Activated naive CD4-positive, alpha-beta T cell treated with Interleukin-2 at 50 U/mL for 16 hours (primary cell): ENCODE measurements at places on chromosomes 12 and 14.

GRCh38 chr14:68346556-68347343, 446.1 kb downstream of the ZFP36L1 start:
- no peak for DNase-seq

- no peak for DNase-seq
Measured at GRCh38 chr12:120453977-120454376, 7.7 kb downstream of the GATC start.

GRCh38 chr12:13125996-13126395, 22.5 kb upstream of the GSG1 start:
- DNase-seq, result no peak

DNA sequence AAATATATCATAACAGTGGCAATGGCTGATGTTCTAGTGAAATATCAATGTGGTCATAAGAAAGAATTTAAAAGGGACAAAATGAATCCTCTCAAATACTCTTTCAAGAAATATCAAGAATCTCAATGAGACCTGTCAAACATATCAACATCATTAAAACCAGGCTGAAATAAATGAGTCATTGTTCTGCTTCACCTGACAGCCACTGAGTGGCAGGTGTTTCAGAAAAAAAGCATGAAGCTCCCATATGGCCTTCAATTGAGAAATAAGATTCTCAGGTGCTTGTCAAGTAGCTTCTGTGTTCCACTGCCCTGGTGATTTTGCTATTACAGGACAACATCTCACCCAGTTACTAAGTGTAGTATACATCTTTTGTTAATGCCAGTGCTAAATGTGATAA, 21.5 kb downstream of the ANAPC5 start:
- no peak for DNase-seq

DNA sequence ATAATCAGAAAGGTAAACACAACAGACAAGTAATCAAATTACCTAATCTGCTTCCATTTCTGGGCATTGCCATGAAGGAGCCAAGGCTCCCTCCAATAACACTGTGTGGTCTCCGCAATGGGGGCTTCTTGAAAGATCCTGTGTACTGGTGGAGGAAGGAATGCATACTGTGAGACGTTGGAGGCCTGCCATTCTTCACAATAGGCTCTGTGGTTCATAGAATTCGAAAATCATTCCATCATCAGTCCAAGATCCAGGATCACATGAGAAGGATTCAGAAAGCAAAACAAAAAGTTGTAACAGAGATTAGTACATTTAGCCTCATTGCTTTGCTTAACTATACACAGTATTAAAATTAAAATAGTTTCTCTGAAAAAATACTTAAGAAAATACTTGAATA, 76.3 kb downstream of the CDK17 start:
- no peak for DNase-seq

GRCh38 chr14:26959972-26960660, 362.3 kb upstream of the NOVA1 start:
- no peak for DNase-seq

- no peak for DNase-seq
Measured at GRCh38 chr12:30753233-30753632, 1.5 kb downstream of the CAPRIN2 start.

DNA sequence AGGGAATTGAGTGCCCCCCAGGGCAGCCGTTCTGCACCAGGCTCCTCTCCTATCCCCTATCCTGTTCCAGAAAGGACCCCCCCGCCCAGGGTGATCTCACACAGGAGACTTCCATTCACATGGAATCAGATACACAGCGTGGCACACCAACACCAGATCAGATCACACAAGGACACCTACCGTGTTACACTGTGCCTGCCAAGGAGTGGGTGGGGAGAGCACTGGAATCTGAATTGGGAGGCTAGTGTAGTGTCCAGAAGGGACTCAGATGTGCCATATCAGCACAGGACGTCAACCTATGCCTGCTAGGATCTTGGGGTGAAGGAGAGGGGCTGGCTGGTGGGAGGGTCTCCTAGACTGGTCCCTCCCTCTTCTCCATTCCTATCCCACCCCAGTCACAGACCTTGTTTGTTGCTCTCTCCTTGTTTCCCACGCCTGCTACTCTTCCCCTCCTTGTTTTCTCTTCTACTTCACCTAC, 2.3 kb downstream of the PTMS start:
- DNase-seq, result no peak

GRCh38 chr14:77580964-77581505, 35.4 kb downstream of the SPTLC2 start:
- DNase-seq, result no peak

DNA sequence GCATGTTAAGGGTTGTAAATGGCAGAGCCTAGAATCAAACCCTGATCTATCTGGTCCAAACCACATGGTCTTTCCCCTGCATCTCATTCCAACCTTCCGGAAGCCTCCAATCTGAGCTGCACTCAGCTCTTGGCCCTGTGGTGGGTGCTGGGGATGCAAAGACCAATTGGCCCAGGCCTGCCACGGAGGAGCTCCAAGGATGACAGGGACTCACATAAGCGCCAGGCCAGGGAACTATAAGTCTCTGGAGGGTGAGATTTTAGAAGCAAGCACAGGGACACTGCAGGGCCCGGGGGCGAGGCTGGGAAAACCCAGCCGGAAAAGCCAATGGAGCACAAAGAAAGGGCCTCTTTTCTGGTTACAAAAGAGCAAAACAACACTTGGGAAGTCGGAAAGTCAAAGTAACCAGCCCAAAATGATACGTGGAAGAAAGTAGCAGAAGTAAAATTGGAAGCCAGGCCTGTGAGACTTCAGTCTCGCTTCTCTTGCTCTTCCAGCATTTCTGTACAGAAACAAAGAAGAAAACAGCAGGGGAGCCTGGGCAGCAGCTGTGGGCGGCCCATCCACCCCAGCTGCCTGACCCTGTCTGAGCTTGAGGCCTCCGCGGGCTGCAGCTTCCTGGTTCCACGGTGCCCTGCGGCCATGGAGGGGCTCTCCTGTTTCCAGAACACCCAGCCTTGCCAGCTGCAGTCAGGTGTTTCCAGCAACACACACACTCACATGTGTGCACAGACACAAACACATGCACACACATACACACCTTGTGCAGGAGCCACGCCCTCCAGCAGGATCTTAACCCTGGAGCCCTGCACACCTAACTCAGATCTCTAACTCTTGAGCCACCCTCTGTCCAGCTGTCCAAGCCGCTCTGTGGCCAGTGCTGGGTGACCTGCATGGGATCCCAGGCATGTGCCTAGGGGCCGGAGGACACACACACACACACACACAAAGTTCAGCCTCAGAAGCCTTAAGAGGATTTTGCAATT, 178.2 kb downstream of the BCL11B start:
- DNase-seq, result no peak

- no peak for DNase-seq
Measured at GRCh38 chr14:55416866-55417265, 5.2 kb upstream of the ATG14 start.
